ENCODE measurements at places on chromosomes 16 and 17.

DNA sequence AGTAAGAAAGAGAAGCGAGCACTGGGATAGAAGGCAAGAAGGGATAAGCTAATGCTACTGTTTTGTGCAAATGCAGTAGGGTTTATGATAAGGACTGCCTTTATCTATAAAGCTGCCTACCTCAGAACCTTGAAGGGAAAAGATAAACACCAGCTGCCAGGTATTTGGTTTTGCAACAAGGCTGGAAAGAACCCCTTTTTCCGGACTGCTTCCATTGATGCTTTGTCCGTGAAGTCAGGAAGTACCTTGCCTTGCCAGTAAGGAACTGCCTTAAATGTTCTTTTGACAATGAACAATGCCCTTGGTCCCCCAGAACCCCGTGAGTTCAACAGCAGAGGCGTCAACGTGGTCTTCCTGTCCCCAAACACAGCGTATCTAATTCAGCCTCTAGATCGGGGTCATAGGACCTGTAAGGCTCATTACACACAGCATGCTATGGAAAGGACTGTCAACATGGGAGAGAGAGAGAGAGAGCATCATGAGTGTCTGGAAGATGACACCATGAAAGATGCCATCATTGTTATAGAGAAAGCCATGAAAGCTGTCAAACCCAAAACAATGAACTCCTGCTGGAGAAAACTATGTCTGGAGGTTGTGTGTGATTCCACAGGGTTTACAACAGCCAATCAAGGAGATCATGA lies 113.4 kb downstream of the ANKRD11 start:
- no peak for DNase-seq

DNA sequence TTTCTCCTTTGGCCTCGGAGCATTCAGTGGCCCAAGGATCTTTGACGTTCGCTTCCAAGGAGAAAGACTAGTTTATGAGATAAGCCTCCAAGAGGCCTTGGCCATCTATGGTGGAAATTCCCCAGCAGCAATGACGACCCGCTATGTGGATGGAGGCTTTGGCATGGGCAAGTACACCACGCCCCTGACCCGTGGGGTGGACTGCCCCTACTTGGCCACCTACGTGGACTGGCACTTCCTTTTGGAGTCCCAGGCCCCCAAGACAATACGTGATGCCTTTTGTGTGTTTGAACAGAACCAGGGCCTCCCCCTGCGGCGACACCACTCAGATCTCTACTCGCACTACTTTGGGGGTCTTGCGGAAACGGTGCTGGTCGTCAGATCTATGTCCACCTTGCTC lies 1.4 kb downstream of the AOC3 start:
- no peak for DNase-seq

DNA sequence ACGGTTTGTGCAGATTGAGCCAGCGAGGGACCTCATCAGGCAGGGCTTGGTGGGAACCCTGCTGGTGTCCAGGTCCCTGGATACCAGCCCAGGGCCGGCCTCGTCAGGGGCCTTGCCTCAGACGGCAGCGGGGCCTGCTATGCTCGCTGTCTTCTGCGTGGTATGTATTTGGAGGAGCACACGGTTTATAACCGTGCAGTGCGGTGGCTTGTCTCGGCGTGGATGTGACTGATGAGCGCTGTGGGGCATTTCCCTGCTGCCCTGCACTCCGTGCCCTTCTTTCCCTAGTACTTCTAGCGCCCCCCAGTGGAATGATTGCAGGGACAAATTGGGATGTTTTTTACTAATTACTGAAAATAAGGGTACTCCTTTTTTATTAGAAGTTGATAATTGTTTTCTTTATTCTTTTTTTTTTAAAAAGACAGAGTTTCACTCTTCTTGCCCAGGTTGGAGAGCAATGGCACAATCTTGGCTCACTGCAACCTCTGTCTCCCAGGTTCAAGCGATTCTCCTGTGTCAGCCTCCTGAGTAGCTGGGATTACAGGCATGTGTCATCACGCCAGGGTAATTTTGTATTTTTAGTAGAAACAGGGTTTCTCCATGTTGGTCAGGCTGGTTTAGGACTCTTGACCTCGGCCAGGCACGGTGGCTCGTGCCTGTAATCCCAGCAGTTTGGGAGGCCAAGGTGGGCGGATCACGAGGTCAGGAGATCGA lies 15.3 kb downstream of the TBCD start:
- DNase-seq, result peak; percentile 76

DNA sequence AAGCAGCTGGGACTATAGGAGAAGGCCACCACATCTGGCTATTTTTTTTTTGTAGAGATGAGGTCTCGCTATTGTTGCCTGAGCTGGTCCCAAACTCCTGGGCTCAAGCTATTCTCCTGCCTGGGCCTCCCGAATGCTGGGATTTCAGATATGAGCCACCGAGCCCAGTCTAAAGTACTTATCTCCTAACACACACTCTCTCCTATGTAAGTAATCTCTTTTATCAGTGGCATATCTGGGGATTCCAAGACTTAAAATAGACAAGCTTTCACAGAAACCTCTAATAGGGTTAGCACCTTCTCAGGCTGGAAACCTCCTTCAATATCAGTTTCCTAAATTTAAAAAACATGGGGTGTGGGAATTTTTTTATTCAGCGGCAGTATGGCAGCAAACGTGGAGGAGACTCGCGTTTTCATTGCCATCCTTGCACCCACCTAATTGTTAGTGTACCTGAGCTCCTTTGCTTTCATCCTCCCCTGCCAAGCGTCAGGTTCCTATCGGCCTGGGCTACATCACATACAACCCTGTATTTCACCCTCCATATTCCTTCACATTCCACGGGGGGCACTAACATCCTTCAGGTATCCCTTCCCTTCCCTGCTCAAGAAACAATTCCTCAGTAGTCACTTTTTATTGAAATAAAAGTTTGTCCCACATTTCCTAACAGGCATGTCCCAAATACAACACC lies 1.1 kb downstream of the EZH1 start:
- no peak for DNase-seq

- DNase-seq, result no peak
Observed at GRCh38 chr16:17027488-17028129, 443.2 kb downstream of the XYLT1 start.

DNA sequence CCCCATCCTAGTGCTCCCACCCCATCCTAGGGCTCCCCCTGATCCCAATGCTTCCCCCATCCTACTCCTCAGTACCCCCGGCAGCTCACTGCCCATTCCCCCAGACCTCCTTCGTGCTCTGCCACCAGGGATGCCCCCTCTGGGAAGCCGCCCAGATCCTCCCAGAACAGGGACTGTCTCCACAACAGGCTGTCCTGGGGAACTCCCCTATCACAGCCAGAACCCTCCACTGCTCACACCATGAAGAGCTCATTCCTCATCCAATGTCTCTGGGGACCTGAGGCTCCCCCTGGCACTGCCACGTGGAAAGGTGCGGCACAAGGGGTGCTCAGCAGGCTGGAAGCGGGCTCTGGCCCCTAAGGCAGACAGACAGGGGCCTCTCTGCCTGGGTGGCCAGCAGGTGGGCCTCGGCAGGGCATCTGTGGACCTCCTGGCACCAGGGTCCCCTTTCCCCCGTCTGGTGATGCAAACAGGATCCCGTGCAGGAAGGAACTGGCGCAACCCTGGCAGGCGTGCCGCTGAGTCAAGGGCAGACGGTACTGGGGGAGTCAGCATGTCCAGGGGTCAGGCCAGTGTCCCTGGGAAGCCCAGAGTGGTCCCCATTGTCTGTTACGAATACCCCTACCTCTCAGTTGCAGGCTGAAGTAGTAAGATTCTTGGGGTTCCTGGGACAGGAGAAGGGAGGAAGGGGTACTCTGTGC lies 14.8 kb upstream of the PVALEF start:
- no peak for DNase-seq

- no peak for DNase-seq
Observed at GRCh38 chr16:51698647-51699046, 547.6 kb upstream of the SALL1 start.

DNA sequence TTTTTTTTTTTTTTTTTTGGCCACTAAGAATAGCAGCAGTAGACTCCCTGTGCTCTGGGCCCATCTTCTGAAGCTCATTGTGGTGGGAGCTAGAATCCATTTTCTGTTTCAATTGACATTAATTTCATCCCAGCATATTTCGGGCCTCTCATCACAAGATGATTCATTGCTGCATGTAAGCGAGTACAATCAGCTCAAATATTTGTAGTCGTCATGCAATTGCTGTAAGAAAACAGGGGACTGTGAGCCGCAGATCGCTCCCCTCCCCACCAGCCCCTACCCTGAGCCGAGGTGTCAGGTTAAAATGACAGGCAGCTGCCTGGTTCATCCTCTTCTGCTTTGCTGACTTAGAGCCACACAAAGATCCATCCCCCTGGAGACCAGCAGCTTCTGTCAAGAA lies 358.8 kb upstream of the CDH5 start:
- no peak for DNase-seq

- DNase-seq, result peak; percentile 73
Observed at GRCh38 chr16:66961065-66961744, at the start of gene CES3. CES3 (plus strand) TSS chr16:66961266; CDS start chr16:66961308, 42 bp downstream.

- no peak for DNase-seq
Observed at GRCh38 chr17:62067165-62068145, 2.4 kb upstream of the MED13 start.

DNA sequence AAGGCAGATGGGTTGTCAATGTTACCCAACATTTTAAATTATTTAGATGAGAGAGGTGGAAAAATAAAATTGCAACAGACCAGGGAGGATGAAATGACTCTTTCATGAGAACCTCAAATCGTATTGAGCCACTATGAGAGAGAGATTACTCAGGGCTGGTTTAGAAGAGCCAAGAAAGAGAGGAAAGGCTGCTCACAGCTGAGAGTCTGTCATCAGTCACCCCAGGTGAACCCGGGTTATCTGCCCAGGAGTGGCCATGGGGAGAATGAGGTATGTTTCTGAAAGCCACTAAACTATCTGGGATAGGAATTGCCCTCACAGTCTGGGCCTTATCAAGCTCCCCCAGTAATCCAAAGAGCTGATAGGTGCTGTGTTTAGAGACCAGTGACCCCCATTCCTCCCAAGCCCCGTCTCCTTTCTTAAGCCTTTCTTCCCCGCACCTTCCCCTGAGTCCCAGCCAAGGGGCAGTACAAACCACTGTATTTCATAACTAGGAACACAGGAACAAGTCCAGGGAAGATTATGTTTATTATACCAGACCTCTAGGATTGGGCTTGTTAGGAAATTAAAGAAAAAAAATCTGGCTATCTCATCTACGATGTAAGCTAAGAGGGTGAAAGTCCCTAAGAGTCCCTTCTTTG lies 158.9 kb upstream of the NOL11 start:
- DNase-seq, result no peak

DNA sequence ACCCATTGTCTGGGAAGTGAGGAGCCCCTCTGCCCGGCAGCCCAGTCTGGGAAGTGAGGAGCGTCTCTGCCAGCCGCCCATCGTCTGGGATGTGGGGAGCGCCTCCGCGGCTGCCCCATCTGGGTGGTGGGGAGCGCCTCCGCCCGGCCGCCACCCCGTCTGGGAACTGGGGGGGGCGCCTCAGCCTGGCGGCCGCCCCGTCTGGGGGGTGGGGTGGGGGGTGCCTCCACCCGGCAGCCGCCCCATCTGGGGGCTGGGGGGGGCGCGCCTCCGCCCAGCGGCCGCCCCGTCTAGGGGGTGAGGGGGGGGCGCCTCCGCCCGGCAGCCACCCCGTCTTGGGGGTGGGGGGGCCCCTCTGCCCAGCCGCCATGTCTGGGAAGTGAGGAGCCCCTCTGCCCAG lies 78.4 kb downstream of the RPGRIP1L start:
- DNase-seq, result no peak

GRCh38 chr17:67082107-67082506 lies 37.8 kb downstream of the CACNG1 start:
- DNase-seq, result no peak

GRCh38 chr17:29195465-29196081 lies 15.4 kb upstream of the MYO18A start:
- DNase-seq, result peak; percentile 52

DNA sequence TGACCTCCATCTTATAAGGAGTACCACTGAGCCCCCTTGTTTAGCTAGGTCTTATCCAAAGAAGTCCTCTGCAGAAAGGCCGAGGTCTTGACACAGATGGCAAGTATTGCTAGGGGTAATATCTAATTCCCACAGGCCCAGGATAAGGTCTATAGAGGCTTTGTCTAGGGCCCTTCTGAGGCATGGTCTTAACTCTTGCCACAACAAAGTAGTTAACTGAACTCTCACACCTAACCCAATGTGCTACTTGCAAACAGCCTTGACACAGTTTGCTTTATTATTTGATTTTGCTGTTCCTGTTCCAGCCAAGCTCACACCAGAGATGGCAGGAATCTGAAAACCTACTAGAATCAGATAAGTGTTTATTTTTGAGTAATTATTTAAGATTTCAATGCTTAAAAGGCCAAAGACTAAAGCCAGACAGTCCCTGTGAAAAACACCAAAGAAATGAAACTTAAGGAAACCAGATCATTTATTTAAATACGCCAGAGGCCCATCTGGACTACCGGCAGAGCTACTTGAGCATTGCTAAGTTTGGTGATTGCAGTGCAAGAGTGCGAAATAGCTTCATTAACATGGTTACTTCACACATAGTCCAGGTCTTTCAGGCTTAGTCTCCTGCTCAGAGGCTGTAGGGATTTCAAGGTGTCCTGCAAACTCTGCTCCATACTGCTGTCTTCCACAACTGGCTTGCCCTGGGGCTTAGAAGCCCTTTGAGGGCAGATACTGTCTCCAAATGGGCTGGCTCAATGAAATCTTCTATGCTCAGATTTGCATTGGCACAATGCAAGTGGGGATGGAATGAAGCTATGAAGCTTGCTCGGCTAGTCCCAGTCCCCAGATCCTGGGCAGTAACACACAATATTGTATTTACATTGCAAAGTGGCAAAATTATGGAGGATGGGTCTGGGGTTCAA lies 28.5 kb upstream of the SUPT4H1 start:
- DNase-seq, result no peak

GRCh38 chr16:13939821-13940220 lies 19.9 kb downstream of the ERCC4 start:
- no peak for DNase-seq

- no peak for DNase-seq
Observed at GRCh38 chr17:16446338-16446983, 31.1 kb downstream of the TRPV2 start.

DNA sequence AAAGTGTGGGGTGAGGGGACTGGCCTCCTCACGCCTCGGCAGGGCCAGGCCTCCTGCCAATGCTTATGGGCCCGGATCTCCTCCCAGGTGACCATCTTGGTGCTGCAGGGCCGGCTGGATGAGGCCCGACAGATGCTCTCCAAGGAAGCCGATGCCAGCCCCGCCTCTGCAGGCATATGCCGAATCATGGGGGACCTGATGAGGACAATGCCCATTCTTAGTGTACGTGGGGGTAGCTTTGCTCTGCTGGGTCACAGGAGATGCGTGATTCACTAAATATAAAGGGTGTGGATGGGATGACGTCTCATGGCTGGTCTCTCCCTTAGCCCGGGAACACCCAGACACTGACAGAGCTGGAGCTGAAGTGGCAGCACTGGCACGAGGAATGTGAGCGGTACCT lies 19.5 kb downstream of the NUP85 start:
- DNase-seq, result no peak

Data from Ammon's horn (tissue), 1 donor.